Posterior cingulate gyrus (tissue), 11 donors: ENCODE measurements at places on chromosomes 3 and 15.
A peak's percentile ranks its signal among the peaks of the same experiment; 100 is the strongest.

GRCh38 chr3:191068946-191069813 is 129.9 kb upstream of the OSTN start:
- no peak for DNase-seq

GRCh38 chr15:69573815-69574475 is 121.3 kb downstream of the RPLP1 start:
- DNase-seq = no peak

DNA sequence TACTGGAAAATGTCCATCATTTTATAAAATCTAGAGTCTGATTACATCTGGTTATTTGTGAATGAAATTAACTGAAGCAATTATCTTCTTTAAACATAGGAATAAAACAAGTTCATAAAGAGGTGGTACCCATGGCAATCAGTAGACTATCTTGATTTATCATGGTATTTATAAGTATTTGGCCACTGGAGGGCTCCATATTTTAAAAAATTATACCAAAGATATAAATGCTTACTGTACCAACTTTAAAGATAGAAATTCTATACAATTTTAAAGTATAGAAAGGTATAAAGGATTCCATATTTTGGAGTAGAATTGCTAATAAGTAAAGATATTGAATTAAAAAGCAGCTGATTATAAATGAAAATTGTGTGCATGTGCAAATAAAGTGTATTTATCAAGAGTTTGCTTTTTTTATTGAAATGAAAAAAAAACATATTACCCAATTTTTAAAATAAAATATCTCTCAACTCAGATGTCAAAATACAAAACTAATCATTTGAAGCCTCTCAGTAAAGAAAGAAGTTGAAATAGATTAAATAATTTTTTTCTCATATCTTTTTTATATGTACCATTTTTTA is 105.3 kb downstream of the BBX start:
- DNase-seq = no peak

DNA sequence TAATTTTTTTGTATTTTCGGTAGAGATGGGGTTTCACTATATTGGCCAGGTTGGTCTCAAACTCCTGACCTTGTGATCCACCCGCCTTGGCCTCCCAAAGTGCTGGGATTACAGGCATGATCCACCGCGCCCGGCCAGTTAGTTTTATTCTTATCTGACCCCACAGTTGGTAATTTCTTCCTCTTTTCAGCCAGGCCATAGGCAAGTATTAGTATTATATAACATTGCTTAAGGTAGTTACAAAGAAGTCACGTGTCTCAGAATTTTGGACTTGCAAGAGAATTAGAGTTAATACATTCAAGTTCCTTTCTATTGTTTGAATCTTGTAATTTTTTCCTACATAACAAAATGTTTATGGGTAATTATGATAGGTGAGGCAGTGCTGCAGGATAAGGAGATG is 334.8 kb downstream of the LPP start:
- no peak for DNase-seq

DNA sequence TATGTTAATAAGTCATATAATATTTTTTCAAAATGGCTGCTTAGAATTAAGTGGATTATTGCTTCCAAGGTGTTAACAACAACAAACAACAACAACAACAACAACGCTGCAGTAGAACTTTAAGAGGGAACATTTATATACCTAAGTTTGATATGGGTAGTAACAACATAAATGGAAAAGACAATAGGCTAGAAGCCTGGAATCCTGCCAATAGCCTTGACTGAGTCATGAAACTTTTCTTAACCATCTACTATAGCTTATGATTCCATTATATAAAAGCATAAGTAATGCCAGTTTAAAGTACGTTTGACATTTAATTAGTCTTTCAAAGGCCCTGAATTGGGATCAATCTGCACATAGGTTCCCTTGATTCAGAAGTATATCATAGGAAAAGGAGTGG is 31.2 kb downstream of the SATB1 start:
- DNase-seq = no peak

DNA sequence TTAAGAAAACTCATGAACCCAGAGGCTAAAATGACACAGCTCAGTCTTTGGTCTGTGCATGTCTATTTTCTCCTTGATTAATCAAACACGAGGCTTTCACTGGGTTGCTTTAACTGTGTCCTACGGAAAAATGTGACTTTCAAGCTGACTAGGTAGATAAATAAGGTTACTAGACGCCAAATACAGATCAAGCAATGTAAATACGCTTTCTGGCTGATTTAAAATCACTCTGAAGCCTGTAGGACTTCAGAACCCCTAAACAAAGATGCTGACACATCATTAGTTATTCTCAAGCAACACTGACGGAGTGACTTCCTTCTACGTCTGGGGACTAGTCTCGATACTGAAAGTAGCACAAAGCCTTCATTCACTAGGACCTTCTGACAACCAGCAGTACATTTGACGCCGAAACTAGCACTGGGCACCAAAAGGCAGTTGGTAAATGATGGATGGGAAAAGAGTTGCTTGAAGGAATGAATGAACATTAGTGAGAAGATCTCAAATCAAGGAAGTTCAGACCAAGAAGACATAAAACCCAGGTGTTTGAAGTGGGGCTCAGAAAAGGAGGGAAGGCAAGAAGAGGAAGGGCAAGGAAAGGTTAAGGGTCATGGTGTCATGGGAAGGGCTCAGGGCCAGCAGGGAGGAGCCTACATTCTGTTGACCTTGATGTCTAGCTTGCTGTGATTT is 67.1 kb upstream of the CDV3 start:
- no peak for DNase-seq

DNA sequence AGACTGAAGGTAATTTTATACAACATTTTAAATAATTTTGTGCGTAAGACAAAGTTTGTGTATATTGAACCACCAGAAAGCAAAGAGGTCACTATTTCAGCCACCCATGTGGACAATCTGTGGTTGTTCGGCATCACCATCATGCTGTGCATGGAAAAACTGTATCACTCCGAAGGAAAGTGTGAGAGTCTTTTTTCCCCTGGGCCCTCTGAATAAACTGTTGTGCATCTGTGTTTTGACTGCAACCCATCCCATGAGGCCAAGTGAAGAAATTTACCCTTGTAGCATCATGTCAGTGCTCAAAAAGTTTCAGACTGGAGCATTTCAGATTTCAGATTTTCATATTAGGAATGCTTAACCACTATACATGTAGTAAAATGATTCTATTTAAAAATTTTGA is 85.3 kb downstream of the IMPG2 start:
- DNase-seq = no peak

- DNase-seq = no peak
Observed at GRCh38 chr3:106728315-106729098, 648.7 kb upstream of the CCDC54 start.

- DNase-seq = no peak
Observed at GRCh38 chr3:187838016-187838540, 92.8 kb upstream of the BCL6 start.

DNA sequence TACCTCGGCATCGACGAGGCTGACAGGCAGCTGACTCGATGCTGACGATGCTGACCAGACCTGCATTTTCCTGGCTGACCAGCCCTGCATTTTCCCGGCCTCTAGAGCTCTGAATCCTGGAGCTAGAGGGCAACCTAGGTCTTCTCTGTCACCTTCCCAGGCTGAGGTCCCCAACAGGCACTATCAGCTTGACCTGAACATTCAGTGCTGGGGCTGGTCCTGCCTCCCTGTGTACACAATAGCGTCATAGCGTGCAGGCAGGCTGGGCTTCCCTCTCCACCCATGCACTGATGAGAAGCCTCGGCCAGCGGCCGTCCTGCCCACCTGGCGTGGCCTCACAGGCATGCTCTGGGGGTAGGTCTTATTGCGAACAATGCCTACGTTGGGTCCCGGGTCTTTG is 62.3 kb upstream of the SNRPA1 start:
- no peak for DNase-seq

- no peak for DNase-seq
Observed at GRCh38 chr15:60414016-60414682, 16.4 kb upstream of the ANXA2 start.

- DNase-seq = no peak
Observed at GRCh38 chr3:98602078-98602678, 8.8 kb upstream of the CPOX start.

- no peak for DNase-seq
Observed at GRCh38 chr15:89129816-89130134, 41.5 kb downstream of the ABHD2 start.

DNA sequence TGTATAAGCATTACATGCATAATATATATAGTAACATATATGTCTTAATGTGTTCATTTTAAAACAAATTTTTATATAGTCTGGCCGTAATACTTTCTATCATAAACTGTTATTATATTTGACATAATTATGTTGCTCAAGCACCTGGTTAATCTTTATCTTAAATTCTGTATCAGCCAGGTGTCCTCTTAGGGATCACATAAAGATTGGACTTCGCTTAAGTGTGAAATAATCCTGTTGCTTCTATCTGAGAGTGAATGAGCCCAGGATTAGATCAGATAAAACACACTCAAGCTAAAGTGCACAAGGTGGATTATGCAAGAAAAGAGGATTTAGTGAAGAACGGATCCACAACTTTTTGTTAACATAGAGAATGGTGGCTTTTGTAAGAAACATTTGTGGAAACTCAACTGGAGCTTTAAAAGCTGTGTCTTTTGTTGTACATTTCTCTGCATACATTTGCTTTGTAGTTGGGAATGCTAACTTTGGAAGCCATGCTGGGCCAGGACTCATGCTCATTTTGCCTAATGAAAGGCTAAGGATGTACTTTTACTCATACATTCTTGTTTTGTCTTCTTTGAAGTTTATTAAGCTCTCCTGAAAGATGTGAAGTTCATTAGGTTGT is 437.8 kb downstream of the ZIC1 start:
- DNase-seq = no peak

- DNase-seq = peak; percentile 30
Observed at GRCh38 chr15:41490355-41490754, 3.3 kb upstream of the ITPKA start.

DNA sequence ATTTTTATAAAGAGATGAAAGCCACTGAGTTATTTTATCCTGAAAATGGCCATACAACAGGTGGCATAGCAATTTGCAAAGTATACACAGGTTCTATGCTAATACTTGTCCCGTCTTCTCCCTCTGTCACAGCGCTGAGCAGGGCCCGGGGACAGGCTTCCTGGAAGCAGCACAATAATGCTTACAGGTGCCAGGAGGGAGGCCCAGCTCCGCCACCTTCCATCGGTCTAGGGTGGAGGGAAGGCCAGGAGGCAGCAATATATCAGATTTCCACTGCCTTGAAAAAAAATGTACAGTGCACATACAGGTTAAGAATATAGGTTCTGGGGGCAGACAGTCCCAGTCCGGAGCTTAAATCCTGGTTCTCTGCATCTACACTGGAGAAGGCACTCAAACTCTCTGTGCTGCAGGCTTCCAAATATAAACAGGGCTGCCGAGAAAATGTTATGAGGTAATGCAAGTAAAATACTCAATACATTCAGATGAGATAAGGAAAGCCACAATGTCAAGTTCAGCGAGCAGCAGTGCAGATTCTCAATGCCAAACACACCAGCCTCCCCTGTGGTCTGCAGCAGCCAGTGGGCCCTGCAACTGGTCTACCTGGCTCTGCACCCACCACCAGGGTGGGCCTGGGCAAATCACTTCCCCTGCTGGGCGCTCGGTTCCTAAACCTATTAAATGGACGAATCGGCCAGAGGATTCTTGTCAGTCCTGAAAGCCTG is 189.6 kb downstream of the XXYLT1 start:
- DNase-seq = no peak

- no peak for DNase-seq
Observed at GRCh38 chr3:13274551-13275332, 145.4 kb downstream of the NUP210 start.

- no peak for DNase-seq
Observed at GRCh38 chr3:172647823-172648222, 63.0 kb downstream of the NCEH1 start.

DNA sequence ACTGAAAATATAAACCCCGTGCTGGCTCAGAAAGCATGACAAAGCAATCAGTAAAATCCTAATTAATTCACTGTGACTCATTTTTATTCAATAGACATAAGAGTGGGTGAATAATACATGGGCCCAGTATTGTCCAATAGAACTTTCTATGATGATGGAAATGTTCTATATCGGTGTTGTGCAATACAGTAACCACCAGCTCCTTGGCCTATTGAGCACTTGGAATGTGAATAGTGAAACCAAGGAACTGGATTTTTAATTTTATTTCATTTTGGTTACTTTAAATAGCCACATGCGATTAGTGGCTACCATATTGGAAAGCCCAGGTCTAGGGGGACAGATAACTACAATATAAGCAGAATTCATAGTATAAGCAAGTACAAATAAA is 69.8 kb upstream of the PPP2R3A start:
- DNase-seq = no peak

- no peak for DNase-seq
Observed at GRCh38 chr15:60589728-60590127, 110.8 kb upstream of the ICE2 start.

DNA sequence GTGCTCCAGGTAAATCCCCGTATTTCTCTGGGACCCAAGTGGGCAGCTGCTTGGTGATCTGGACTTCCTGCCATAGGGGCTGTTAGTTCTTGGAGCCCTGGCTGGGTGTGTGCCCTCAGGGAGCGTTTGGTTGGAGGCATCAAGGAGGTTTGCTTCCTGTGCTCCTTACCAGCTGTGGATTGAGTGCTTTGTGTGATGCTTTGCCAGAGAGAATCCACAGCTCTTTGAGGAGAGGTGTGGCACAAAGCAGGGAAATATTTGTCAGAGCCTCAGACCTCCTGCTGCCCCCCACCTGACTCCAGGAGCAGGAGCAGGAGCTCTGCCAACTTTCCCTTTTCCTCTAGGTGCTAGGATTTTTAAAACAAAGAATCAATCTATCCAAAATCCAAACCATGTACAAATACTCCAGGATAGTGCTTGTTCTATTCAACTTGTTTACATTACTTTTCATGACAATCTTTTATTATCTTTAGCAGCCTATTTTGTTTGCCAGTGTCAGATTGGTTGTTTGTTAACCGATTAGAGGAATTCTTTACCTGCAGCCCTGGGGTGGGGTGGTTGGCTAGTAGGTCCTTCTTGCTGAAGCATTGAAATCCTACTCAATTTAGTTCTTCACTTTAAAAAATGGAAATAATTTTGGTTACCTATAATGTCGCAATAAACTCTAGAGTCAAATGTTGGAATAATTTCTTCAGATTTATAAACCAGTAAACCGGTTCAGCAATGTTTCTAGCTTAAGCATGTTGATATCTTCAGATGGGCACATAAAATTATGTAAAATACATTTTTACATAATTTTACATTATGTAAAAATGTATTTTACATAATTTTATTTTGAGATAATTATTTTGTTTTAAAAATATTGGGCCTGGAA is 2.5 kb downstream of the CTDSPL start:
- DNase-seq = no peak

DNA sequence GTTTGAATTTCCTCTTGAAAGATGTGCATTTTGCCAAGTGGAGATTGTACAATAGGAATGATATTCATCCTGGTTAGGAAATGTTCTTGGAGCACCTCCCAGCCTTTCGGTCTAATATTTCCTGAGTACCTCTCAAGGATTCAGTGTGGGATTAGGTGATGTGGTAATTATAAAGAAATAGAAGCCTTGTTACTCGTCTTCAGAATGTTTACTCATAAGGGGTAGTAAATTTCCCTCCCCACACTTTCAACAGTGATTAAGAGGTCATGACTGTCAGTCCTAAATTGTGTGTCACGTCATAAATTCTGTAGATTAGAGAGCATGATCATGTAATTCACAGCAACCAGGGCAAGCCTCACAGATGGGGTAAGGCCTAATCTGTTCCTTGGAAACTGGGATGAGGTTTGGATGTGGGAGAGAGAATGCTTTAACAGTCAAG is 633.1 kb upstream of the TBL1XR1 start:
- DNase-seq = no peak

- no peak for DNase-seq
Observed at GRCh38 chr15:81221449-81221848, 24.8 kb downstream of the IL16 start.
